Uterus (tissue), 4 donors: ENCODE measurements at places on chromosomes 2 and 18.
A peak's percentile ranks its signal among the peaks of the same experiment; 100 is the strongest.

DNA sequence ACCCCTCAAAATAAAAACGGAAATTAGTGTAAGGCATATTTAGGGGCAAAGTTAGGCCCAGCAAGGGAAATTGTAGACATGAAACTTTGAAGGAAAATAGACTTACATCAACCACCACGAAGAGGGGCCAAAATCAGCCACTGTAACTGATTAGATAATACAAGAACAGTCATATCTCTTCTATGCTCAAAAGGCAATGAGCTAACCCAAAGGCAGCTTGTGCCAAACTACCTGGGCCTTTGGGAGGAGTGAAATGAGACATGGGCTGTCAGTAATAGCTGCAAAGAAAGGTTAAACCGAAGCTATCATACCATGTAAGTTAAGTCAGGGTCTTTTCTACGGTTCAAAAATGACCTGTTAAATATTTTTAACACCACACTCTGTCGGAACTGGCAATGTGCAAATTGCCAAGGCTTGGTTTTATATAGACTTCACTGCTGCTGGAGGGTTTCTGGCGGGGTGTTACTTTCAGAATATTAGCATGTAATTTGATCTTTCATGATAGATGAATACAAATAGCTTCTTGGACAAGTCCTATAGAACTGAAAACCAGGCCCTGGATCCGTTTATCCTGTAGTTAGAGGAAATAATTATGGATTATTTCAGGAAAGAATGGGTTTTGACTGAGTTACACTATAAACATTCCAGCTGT, 69.6 kb downstream of the ACVR1 start:
- H3K27ac ChIP-seq = no peak overlapping the region
- no peaks in the 10 kb centered on the region for H3K4me1 ChIP-seq
- no peaks in the 10 kb centered on the region for H3K27me3 ChIP-seq
- no peak overlapping the region for H3K4me3 ChIP-seq
- H3K36me3 ChIP-seq = no peaks in the 10 kb centered on the region
- no peak for DNase-seq

GRCh38 chr2:15616429-15616828, 24.8 kb downstream of the DDX1 start:
- H3K4me3 ChIP-seq = no peak overlapping the region
- H3K27me3 ChIP-seq = no peaks in the 10 kb centered on the region
- DNase-seq = no peak
- H3K4me1 ChIP-seq = no peaks in the 10 kb centered on the region
- H3K36me3 ChIP-seq = no peaks in the 10 kb centered on the region
- H3K27ac ChIP-seq = no peak overlapping the region

DNA sequence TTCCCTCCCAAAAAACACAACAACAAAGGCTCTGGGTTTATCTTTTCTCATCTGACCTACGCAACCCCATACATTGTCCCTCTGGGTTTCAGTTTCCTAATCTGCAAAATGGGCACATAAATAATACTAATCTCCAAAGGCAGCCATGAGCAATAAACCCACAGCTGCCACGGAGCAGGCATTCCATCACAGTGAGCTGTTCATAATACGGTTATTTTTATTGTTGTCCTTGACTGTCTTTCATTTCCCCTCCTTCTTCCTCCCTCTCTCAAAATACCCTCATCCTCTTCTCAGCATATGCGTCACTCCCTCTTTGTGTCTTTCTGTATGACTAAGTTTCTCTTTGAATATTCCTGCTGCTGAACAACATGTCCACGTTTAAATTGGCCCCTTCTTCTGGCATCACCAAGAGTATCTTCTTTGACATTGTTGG, 129.8 kb upstream of the CAB39 start:
- no peaks in the 10 kb centered on the region for H3K27me3 ChIP-seq
- no peak overlapping the region for H3K4me3 ChIP-seq
- H3K36me3 ChIP-seq = no peaks in the 10 kb centered on the region
- no peaks in the 10 kb centered on the region for H3K4me1 ChIP-seq
- no peak overlapping the region for H3K27ac ChIP-seq

GRCh38 chr2:235549735-235550377, 56.0 kb downstream of the AGAP1 start:
- DNase-seq = no peak
- no peaks in the 10 kb centered on the region for H3K4me1 ChIP-seq
- no peak overlapping the region for H3K27ac ChIP-seq
- H3K4me3 ChIP-seq = no peak overlapping the region

DNA sequence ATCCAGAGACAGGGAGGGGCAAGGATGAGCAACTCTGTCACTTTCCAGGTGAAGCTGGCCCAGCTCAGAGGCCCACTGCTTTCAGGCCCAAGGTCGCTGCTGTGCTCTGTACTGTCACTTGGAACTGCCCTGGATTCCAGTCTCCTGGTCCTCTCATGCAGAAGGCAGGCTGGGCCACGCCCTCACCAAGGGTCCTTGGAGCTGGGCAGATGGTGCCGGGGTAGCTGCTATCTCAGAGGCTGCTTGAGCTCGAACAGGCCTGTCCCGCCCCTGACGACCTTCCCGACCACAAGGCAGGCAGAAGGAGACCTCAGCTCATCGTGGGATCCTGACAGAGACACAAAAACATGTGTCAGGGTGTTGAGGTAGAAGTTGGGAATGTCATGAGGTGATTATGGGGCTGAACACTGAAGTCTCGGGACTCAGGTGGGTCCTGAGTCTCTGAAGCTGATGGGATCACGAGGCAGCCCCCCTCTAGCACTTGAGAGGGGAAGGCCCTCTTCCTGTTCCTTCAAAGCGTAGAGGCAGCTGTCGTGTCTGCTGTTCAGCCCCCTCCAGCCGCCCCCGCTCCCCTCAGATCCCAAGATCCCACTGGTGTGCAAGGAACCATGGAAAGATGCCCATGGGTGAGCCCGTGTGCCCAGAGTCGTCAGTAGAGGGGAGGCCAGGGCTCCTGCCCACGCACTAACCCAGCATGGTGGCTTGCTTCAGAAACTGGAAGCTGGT, 78.3 kb downstream of the POLR1A start:
- H3K27ac ChIP-seq = peak overlapping the region; percentile 67
- no peak overlapping the region for H3K4me3 ChIP-seq
- DNase-seq = no peak
- no peaks in the 10 kb centered on the region for H3K36me3 ChIP-seq
- no peaks in the 10 kb centered on the region for H3K4me1 ChIP-seq

GRCh38 chr2:192150166-192150565, 44.6 kb downstream of the TMEFF2 start:
- DNase-seq = no peak
- no peaks in the 10 kb centered on the region for H3K27me3 ChIP-seq
- H3K27ac ChIP-seq = no peak overlapping the region
- no peaks in the 10 kb centered on the region for H3K36me3 ChIP-seq
- H3K4me1 ChIP-seq = no peaks in the 10 kb centered on the region

DNA sequence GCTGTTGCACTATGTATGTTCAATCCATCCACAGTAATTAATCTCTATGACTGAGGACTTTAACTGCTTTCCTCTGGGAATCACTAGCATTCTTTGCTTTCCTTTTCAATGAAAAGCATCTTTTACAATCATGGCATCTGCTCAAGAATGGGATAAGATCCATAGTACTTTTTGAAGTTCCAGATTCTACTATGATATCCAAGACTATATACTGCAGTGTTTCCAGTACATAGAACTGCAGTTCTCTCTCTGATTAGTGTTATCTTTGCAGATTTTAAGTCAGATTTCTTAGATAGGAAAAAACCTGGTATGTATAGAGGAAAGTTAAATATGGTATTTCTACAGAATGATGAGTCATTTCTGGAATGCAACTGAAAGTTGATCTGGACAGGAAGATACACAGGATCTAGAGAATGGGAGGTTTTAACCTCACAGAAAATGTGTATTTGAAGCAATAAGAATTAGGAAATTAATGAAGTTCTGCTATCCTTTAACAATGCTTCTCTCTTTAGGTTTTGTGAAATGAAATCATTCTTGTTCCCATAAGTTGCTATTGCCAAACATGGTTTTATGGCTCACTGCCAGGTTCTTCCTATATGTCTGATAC, 670.7 kb downstream of the ERBB4 start:
- no peaks in the 10 kb centered on the region for H3K27me3 ChIP-seq
- DNase-seq = no peak
- H3K27ac ChIP-seq = no peak overlapping the region
- H3K4me3 ChIP-seq = no peak overlapping the region
- H3K36me3 ChIP-seq = no peaks in the 10 kb centered on the region

DNA sequence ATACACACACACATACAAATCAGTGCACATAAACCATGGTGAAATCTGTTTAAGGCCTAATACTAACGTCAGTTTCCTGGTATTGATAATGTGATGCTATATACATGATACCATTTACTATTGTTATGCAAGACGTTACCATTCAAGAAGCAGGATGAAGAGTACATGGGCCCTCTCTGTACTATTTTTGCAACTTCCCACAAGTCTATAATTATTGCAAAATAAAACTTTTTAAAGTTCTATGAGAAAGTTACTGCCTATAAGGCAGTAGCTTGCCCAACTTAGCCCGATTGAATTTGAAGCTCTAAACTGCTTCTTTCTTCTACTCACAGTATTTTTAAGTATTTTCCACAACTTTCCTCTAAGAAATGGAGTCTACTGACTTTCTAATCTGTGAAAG, 74.0 kb downstream of the BCL2 start:
- H3K4me3 ChIP-seq = no peak overlapping the region
- H3K4me1 ChIP-seq = no peaks in the 10 kb centered on the region
- peak overlapping the region; percentile 79 for H3K27ac ChIP-seq
- H3K27me3 ChIP-seq = no peaks in the 10 kb centered on the region

DNA sequence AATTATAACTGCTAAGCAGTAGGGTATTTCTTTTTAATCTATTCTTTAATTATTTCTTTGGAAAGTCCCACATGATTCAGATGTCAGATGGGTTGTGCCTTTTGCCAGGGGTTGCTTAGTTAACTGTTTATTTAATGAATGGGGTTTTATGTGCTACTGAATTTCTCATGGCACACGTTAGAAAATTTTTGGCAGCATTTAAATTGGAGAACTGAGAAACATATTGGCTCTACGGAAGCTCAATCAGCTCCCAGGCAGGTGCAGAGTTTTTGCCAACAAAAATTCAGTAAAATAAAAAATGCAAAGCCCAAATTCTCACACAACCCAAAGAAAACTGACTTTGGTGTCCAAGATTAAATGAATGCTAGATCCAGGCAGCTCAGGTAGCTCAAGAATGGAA, 467.2 kb downstream of the NRXN1 start:
- H3K27ac ChIP-seq = no peak overlapping the region
- no peak for DNase-seq
- H3K4me3 ChIP-seq = no peak overlapping the region
- H3K36me3 ChIP-seq = no peaks in the 10 kb centered on the region
- no peaks in the 10 kb centered on the region for H3K4me1 ChIP-seq

DNA sequence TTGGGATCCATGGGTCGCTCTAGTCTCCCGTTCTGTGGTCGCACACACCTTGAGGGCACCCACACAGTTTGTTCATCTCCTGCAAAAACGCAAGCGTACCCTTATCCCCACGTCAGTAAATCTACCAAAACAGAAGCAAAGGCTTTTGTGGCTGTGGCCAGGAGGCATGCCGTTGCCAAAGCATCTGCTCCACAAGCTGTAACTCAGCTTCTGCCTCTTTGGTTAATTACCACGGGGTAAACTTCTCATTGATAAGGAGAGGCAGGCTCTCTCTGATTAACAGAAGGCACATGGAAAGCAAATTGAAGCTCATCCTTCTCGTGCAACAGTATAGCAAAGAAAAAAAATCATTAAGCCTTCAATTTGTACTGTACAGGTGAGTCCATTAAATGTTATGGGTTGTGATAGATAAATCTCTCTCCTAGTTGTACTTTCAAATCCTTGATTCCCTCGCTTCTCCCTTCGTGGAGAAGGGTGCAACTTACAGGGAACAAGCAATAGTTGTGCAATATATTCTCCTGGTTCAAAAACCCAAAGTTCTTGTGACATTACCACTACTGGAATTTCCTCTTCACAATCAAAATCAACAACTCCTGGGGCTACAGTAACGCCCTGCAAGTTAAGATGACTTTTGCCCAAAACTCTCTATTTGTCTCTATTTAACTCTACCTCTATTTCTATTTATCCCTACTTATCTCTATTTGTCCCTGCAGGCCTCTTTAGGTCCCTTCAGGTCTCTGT, 10.3 kb downstream of the PECR start:
- no peaks in the 10 kb centered on the region for H3K27me3 ChIP-seq
- H3K4me1 ChIP-seq = no peaks in the 10 kb centered on the region
- H3K36me3 ChIP-seq = no peaks in the 10 kb centered on the region

GRCh38 chr18:57437402-57437765, 2.2 kb downstream of the ONECUT2 start:
- H3K27me3 ChIP-seq = peaks cover 25% of the 10 kb centered on the region
- H3K4me3 ChIP-seq = no peak overlapping the region
- no peaks in the 10 kb centered on the region for H3K36me3 ChIP-seq
- H3K27ac ChIP-seq = no peak overlapping the region

GRCh38 chr2:100812116-100812515, 7.8 kb upstream of the NPAS2 start:
- H3K36me3 ChIP-seq = no peaks in the 10 kb centered on the region
- no peak overlapping the region for H3K4me3 ChIP-seq
- no peaks in the 10 kb centered on the region for H3K27me3 ChIP-seq
- no peak for DNase-seq
- no peak overlapping the region for H3K27ac ChIP-seq
- H3K4me1 ChIP-seq = no peaks in the 10 kb centered on the region

- H3K4me3 ChIP-seq = no peak overlapping the region
- no peaks in the 10 kb centered on the region for H3K4me1 ChIP-seq
- H3K27ac ChIP-seq = no peak overlapping the region
- no peak for DNase-seq
- H3K36me3 ChIP-seq = no peaks in the 10 kb centered on the region
These were observed 86.8 kb downstream of the ERBB4 start for GRCh38 chr2:212451786-212452231.

GRCh38 chr2:168424112-168424951, 31.7 kb upstream of the CERS6 start:
- H3K36me3 ChIP-seq = no peaks in the 10 kb centered on the region
- no peak overlapping the region for H3K27ac ChIP-seq
- no peak overlapping the region for H3K4me3 ChIP-seq
- no peaks in the 10 kb centered on the region for H3K27me3 ChIP-seq

DNA sequence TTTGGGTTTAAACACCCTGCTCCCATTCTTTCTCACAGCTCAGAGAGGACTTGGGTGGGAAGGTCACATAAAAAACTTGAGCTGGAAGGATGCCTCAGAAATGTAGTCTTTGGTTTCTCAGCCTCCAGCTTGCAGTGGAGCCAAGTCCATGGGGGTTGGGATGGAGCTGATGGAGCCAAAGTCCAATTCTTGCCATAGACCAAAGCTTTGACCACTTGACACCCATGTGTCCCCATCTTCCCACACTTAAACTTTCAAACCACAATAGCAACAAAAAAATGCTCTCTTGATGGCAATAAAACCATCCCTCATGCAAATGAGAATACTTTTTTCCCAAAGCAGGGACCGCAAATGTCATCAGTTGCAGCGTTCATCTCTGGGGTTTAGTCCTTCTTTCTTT, 14.7 kb upstream of the DAW1 start:
- DNase-seq = no peak
- H3K36me3 ChIP-seq = no peaks in the 10 kb centered on the region
- H3K4me1 ChIP-seq = no peaks in the 10 kb centered on the region
- no peaks in the 10 kb centered on the region for H3K27me3 ChIP-seq

GRCh38 chr2:232662486-232663260, 29.3 kb downstream of the EFHD1 start:
- no peaks in the 10 kb centered on the region for H3K36me3 ChIP-seq
- no peak overlapping the region for H3K4me3 ChIP-seq
- no peaks in the 10 kb centered on the region for H3K27me3 ChIP-seq
- no peaks in the 10 kb centered on the region for H3K4me1 ChIP-seq
